Right lobe of liver (tissue), 6 donors: ENCODE measurements at places on chromosomes 5 and 9.

GRCh38 chr5:175133185-175133584, 310.8 kb downstream of the DRD1 start:
- no peak for DNase-seq

- DNase-seq, result no peak
These were observed 119.6 kb upstream of the IL12B start for GRCh38 chr5:159449925-159450324.

GRCh38 chr5:145283141-145283810, 551.9 kb downstream of the PRELID2 start:
- no peak for DNase-seq

DNA sequence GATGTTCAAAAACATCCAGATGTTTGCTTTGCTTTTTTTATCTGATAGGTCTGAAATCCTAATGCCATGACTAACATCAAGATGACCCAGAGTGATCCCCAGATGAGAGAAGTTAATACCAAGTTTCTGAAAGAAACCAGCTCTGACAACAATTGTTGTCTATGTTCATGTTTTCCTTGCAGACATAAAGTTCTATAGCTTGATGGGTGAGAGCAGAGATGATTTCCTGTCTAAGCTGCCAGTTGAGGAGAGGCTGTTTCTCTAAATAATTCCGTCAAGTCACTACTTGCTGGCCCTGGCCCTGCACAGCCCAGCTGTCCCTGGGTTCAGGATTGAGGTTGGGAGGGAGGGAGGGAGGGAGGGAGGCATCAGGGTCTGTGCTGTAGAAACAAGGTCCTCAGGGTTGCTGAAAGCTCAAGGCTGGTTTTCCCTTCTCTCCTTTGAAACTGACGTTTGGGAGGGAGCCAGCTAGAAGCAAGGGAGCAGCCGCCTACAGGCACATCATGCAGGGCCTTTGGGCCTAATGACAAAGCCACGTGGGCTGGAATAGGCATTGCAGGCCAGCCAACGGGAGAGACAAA, 3.9 kb downstream of the SPARC start:
- DNase-seq, result no peak

DNA sequence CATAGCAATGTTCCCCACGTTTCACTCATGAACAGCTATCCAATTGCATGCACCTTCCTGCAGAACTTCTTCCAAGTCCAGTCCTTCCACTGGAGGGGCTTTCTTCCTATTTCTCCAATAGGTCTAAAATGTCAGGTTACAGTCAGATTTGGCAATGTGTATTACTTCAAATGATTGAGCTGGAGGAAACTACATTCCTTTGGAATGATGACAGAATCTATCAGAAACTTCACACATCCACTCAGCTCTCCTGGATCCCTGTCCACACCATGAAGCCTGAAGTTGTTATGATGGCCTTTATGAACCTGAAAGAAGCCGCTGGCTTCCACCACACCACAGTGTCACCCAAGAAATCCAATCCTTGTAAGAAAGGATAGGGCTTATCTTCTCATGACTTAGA, 32.2 kb downstream of the FBXW2 start:
- DNase-seq, result no peak
